ENCODE measurements at places on chromosomes 3 and 15.

DNA sequence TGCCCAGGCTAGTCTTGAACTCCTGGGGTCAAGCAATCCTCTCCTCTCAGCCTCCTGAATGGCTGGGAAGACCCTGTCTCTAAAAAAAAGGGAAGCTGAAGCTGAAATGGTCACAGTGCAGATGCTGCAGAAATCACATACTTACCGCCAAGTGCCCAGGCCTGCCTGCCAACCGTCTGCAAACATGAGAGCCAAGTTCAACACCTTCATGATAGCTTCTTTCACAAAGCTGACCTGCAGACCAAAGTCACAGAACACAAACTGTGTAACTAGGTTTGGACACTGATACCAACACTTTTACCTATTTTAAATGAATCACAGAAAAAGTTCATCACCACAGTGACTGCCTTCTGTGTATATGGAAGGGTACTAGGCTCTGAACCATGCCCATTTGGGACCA lies 22.8 kb upstream of the CYFIP1 start:
- DNase-seq: no peak

DNA sequence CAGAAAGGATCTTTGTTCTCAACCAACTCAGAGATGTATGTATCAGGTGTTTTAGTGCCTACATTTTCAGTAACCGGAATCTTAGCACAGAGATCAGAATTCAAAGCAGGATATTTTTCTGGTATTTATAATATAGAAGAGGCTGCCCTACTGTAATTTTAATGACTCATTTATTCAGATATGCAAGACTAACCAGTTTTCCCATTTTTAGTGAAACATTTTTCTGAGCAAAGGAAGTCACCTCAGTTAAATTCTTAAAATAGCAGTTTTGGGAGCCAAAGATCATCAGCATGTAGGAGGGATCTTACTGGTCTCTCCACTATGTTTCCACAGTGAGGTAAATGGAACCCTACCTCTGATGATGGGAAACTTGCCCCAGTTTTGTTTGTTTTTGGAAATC lies 42.0 kb downstream of the SRP14 start:
- DNase-seq: no peak

DNA sequence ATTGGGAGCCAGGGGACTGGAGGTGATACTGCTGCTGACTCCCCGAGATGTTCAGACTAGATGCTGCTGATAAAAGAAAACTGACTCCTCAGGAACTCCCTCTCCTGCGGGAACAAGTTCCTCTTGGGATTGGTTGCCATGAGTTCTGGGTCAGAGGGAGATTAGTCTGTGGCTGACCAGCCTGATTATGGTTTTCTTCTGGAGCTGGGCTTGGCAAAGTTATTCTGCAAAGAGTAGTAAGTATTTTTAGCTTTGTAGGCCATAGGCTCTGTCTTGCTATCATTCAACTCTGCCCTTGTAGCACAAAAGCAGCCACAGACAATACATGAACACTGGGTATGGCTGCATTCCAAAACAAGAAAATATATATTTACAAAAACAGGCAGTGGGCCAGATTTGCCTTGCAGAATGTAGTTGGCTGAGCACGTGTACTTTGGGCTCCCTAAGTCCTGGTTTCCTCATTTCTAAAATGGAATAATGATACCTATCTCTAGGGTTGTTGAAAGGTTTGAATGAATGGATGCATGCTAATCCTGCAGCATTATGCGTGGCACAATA lies 796.8 kb downstream of the AGBL1 start:
- no peak for DNase-seq

GRCh38 chr3:108552267-108553159 lies 36.7 kb downstream of the CIP2A start:
- peak; percentile 10 for DNase-seq

GRCh38 chr3:113741620-113742019 lies 4.4 kb downstream of the NAA50 start:
- DNase-seq: no peak

- no peak for DNase-seq
These were observed 9.4 kb upstream of the MED12L start for GRCh38 chr3:151075869-151076562.

DNA sequence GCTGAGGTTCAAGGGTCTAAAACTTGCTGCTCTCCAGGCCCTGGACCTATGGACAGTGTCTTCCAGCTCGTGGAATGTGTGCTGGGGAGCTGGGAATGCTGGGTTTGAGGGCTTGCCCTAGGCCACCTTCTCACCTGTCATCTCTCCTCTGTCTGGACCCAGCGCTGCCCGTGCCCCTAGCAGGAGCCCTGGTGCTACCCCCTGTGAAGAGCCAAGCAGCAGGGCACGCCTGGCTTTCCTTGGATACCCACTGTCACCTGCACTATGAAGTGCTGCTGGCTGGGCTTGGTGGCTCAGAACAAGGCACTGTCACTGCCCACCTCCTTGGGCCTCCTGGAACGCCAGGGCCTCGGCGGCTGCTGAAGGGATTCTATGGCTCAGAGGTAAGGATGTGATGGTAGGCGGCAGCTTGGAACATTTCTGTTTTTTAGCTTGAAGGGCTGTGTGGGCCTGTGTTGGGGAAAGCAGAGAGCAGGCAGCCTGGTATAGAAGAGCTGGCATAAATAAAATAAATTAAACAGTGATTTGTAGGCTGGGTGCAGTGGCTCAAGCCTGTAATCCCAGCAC lies 5.1 kb downstream of the CHRD start:
- no peak for DNase-seq

GRCh38 chr3:184786280-184786941 lies 25.6 kb upstream of the VPS8 start:
- DNase-seq: no peak

- DNase-seq: no peak
These were observed 15.3 kb downstream of the USP3 start for GRCh38 chr15:63519548-63520178.

- DNase-seq: no peak
These were observed 555 bp upstream of the RCCD1 start for GRCh38 chr15:90953947-90954711.

DNA sequence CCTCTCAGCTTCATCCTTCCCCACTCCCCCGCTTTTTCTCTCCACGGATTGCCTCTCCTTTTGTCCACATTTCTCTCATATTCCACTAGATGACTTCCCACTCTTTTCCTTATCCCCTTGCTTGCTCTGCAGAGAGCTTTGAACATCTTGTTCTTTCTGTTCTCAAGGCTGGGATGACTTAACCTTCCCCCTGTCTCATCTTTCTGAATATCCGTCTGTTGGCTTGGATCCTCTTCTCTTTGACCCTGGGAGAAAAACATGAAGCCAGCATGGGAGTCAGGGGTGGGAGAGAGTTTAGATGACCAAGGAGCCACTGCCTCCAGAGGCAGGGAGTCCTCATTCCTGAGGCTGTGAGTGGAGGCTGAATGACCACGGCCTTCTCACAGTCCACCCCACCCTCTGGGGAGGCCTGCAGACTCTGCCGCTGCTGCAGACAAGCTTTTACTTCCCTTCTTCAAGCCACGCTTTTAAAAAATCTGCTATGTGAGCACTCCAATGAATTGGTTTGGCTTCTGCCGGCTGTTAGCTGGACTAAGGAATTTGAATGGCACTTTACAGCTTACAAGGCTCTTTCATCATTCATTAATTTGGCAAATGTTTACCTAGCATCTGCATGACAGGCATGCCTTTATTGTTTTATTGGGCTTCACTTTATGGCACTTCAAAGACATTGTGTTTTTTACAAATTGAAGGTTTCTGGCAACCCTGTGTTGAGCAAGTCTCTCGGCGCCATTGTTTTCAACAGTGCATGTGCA lies 111.6 kb upstream of the SLC6A6 start:
- no peak for DNase-seq

GRCh38 chr3:162491952-162492351 lies 995.3 kb downstream of the OTOL1 start:
- DNase-seq: no peak

GRCh38 chr3:11382146-11382745 lies 110.0 kb downstream of the ATG7 start:
- DNase-seq: no peak

- DNase-seq: no peak
These were observed 37.9 kb downstream of the GASK1A start for GRCh38 chr3:43017004-43017403.

GRCh38 chr15:55403531-55403930 lies 4.6 kb downstream of the CCPG1 start:
- DNase-seq: peak; percentile 4

- no peak for DNase-seq
These were observed 102.9 kb downstream of the TFDP2 start for GRCh38 chr3:142046320-142047020.

DNA sequence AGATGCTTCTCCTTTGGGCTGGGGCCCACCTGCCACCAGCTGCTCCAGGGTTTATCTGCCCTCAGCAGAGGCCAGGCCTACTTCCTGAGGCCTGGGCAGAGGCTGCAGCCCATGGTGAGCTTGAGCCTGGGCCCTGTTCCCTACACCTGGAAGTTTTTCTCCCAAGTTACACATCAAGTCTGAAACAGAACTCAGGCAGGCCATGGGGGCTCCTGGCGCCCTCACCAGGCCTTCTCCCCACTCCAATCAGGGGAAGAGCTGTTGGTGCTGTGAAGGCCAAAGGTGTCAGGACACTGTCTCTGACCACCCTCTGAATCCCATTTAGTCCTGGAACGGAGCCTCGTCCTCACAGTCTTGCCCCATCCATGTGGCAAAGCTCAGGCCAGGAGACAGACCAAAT lies 7.3 kb downstream of the VWA5B2 start:
- DNase-seq: no peak

- DNase-seq: no peak
These were observed 265.6 kb downstream of the EBLN2 start for GRCh38 chr3:73327052-73327451.

- no peak for DNase-seq
These were observed 75.6 kb upstream of the LMOD3 start for GRCh38 chr3:69197922-69198530.

DNA sequence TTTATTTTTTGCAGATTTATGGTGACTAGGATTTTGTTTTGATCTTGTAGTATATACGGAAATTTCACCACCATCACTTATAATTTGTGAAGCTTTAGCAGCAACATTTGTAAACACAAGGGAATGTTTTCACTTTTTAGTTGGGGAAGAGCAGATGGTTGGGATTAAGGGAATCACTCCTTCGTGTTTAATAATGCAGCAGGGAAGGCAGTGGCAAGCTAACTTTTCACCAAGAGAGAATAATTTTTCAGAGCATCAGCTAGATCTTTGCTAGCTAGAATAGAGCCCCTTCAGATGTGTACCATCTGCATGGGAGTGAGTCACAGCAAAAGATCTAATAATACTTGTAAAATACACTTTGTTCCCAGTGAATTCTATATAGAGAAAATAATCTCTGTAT lies 632.7 kb downstream of the CADM2 start:
- DNase-seq: no peak

GRCh38 chr15:89783111-89783860 lies 7.2 kb downstream of the MESP2 start:
- DNase-seq: no peak

- DNase-seq: no peak
These were observed 194.4 kb downstream of the KBTBD8 start for GRCh38 chr3:67192466-67192865.

GRCh38 chr3:105349684-105350387 lies 16.9 kb upstream of the ALCAM start:
- DNase-seq: no peak

- DNase-seq: no peak
These were observed 1275.6 kb downstream of the NSUN3 start for GRCh38 chr3:95338446-95338845.

- DNase-seq: no peak
These were observed 56.9 kb downstream of the ACAD9 start for GRCh38 chr3:128936341-128936740.

- DNase-seq: no peak
These were observed 50.7 kb downstream of the FAM43A start for GRCh38 chr3:194736277-194736895.

DNA sequence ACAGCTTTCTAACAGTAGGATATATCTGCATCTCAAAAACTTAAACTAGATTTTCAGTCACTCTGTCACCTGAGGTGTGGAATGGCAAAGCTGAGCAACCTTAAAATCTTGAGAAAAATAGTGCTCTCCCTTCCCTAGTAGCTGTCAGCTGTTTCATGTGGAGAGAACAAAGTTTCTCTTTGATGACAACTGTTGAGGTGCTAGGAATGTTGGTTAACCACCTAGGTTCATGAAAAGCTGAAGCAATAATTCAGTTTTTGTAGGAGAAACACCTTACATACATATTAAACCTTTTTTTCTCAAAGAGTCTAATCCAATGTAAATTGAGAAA lies 40.8 kb downstream of the TCF12 start:
- DNase-seq: no peak

DNA sequence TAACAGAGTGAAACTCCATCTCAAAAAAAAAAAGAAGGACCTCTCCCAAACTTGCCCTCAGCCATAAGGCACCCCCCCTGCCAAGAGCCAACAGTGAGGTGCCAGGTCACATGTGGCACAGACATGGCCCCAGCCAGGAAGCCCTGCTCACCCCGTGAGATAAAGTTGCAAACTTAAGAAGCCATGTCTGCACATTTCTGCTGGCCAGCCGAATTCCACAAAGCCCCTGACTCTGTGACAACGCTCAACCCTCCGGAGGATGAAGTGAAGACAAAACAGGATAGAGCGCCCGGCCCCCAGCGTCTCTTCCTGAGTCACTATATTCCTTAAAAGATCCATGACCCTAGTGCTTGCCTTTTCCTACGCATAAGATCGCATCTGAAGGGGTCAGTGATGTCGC lies 188.1 kb downstream of the XXYLT1 start:
- no peak for DNase-seq

DNA sequence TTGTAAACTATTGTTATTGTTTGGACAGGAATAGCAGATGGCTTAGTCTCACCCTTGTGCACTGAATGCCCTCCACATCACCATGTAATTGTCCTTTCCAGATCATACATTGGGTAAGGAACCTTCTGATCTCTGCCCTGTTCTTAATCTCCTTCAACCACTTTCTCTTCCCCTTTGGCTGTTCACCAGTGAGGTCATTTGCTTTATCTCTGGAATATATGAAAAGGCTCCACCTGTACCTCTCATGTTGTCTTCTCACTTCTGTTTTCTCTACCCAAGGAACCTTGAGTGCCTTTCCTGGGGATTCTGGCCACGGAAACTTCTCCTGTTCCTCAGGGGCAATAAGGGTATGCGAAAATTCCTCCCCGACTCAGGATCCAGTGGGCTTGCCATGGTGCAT lies 28.5 kb downstream of the MCTP2 start:
- no peak for DNase-seq

- no peak for DNase-seq
These were observed 1108.5 kb upstream of the EPHA6 start for GRCh38 chr3:95705786-95706418.

DNA sequence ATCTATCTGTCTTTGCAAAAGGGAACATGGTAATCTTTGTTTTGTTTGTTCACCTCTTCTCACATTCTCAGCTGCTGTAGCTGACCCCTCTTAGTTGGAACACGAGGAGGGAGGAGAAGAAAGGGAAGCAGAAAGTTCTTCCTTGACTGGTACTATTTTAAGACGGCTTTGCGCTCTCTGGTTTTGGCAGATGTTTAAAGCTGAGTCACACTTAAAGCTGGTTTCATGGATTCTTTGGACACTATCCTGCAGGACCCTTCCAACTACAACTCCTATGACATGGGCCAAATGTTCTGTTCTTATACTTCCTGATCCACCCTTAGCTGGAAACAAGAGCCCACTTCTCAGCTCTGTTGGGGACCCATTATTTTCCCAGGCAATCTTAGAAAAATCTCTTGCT lies 40.6 kb upstream of the FXR1 start:
- DNase-seq: no peak

- DNase-seq: no peak
These were observed 21.6 kb downstream of the ANAPC13 start for GRCh38 chr3:134464064-134464688.

GRCh38 chr15:60128000-60128376 lies 123.9 kb downstream of the FOXB1 start:
- no peak for DNase-seq

All from T47D (cell line).